ENCODE measurements at places on chromosomes 12 and 14. TPM values are rescaled to one million over a fixed set of nuclear protein-coding genes. Genes with fewer than 3 reads are reported as not detected.

Gene TPH2
- not detected for total RNA-seq

Gene ACOT6
- total RNA-seq = not detected

Gene TMPRSS12
- total RNA-seq = not detected

Gene KCNK10
- total RNA-seq = not detected

Gene CRIP2
- 101 TPM for total RNA-seq

Gene TBC1D30
- 2.5 TPM for total RNA-seq

Gene IL26
- total RNA-seq = not detected

Gene ASCL1
- not detected for total RNA-seq

Gene CAMKK2
- total RNA-seq = 25.4 TPM

Gene AMN
- total RNA-seq = 0.69 TPM

Gene LMO3
- not detected for total RNA-seq

Gene CARMIL3
- total RNA-seq = 0.47 TPM

Gene RNFT2
- 1.9 TPM for total RNA-seq

Gene B4GALNT1
- 52.4 TPM for total RNA-seq

Gene PMCH
- not detected for total RNA-seq

Gene KLRG1
- total RNA-seq = 2.3 TPM

Gene MYH6
- not detected for total RNA-seq

Gene SLC17A8
- total RNA-seq = not detected

Gene FAM181A
- total RNA-seq = not detected

Gene OAS2
- total RNA-seq = 0.25 TPM

Gene ADCK1
- 6.3 TPM for total RNA-seq

Gene YY1
- 80.3 TPM for total RNA-seq

Gene BATF
- not detected for total RNA-seq

Gene PCED1B
- total RNA-seq = 45.6 TPM

Gene CDK4
- total RNA-seq = 248 TPM

Gene FITM1
- not detected for total RNA-seq

Gene GOLGA5
- total RNA-seq = 31.6 TPM

Gene CALCOCO1
- total RNA-seq = 19.6 TPM

Gene HHIPL1
- 0.17 TPM for total RNA-seq

Gene NFATC4
- not detected for total RNA-seq

Gene EML1
- total RNA-seq = 50.1 TPM

Gene ADAMTS20
- total RNA-seq = not detected

Gene EPS8
- 31.0 TPM for total RNA-seq

Gene PLEKHH1
- total RNA-seq = 4.5 TPM

Gene KIF21A
- 24.9 TPM for total RNA-seq

Gene CFL2
- 114 TPM for total RNA-seq

Gene TEX52
- total RNA-seq = not detected

Gene PWP1
- 101 TPM for total RNA-seq

Gene CLECL1
- not detected for total RNA-seq

Gene ESPL1
- 20.0 TPM for total RNA-seq

Gene ADCY6
- total RNA-seq = 11.4 TPM

Gene LMNTD1
- total RNA-seq = not detected

Gene GYS2
- not detected for total RNA-seq

Gene CAPZA3
- not detected for total RNA-seq

Gene TAS2R46
- not detected for total RNA-seq

Gene PPP1R3E
- 4.4 TPM for total RNA-seq

Gene ZBTB25
- 7.2 TPM for total RNA-seq

Gene FAIM2
- 0.04 TPM for total RNA-seq

Data from A549 treated with DMSO at 1 μM for 4 hours (cell line).